ENCODE measurements at places on chromosomes 3 and 15. TPM values are rescaled to one million over a fixed set of nuclear protein-coding genes. Genes with fewer than 3 reads are reported as not detected.
A peak's percentile ranks its signal among the peaks of the same experiment; 100 is the strongest.

Gene TEX264
- 26.9 TPM for total RNA-seq

Gene ATP8B4
- total RNA-seq = 0.54 TPM

GRCh38 chr3:51297333-51297732 lies 87.8 kb upstream of the MANF start:
- DNase-seq = no peak

GRCh38 chr3:151276038-151276686 lies 2.2 kb downstream of the P2RY14 start:
- DNase-seq = no peak

- no peak for DNase-seq
These were observed 84.8 kb upstream of the LINGO1 start for GRCh38 chr15:77717333-77717990.

DNA sequence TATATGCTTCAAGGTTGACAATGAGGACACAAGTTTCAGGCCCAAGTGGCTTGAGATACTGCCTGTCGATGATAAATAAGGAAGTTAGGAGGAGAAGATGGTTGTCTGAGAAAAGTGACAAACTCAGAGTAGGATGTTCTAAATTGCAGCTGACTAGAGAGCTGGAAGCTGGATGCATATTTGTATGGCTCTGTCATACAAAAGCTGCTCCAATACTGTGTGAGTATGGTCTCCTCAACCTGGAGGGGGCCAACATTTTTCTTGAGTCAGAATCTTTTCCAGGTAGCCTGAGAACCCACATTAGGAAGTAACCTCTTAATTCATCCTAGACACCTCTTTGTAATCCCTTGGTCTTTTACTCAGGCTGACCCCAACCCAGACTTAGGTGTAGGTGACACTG lies 28.4 kb upstream of the TPRG1 start:
- DNase-seq = peak; percentile 3

DNA sequence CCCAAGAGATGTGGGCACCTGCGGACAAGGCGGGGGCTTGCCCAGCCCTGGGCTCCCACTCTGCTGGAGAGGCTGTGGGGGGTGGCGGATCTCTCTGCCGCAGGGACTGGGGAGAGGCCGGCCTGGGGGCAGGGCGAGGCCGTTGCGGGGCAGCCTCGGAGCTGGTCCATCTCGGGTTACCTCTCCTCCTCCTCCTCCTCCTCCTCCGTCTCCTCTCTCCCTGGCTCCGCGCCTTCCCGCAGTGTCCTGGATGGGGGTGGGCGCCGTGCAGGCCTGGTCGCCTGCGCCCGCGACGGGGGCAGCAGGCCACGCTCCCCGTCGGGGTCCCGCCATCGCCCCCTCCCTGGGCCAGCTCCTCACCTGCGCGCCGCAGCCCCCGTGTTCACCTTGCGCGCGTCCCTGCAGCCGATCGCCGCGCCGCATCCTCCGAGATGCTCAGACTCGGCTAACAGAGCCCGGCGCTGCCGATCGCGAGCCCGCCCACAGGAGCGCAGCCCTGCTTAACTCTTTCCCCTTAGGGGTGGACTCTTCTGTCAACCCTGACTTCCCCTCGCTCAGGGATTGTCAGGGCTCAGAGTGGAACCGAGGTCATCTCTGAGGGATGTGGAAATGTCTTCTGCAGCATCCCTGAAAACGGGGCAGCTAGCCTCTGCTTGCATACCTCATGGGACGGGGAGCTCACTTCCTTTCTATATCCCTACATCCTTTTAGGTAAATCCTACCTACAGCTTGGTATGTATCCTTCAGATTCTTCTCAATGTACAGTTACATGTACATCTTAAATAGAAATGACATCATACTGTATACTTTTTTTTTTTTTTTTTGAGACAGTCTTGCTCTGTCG lies at the start of gene PRRT3:
TSS of gene PRRT3 (minus strand) at position 447 of the 844 bp plus-strand sequence. CDS start 2,293 bp downstream, outside the sequence.
- peak; percentile 30 for DNase-seq
